Right ventricle myocardium inferior (tissue), 1 donor: ENCODE measurements at places on chromosomes 7 and 10. TPM values are rescaled to one million over a fixed set of nuclear protein-coding genes. Genes with fewer than 3 reads are reported as not detected.

ZNF775 gene
- 3.3 TPM for total RNA-seq

PDSS1 gene
- total RNA-seq, result 6.3 TPM

HOXA2 gene
- total RNA-seq, result 0.14 TPM

ITGB8 gene
- total RNA-seq, result 2.5 TPM

CAMK2B gene
- 95.4 TPM for total RNA-seq

GRM8 gene
- total RNA-seq, result 0.22 TPM

FBXO24 gene
- 0.41 TPM for total RNA-seq

AKR1C3 gene
- 40.5 TPM for total RNA-seq

SYNPO2L gene
- total RNA-seq, result 232 TPM

NPC1L1 gene
- total RNA-seq, result 0.05 TPM

CLEC2L gene
- not detected for total RNA-seq
